ENCODE measurements at places on chromosomes 1 and 21. TPM values are rescaled to one million over a fixed set of nuclear protein-coding genes. Genes with fewer than 3 reads are reported as not detected.

ITPKB gene
- 166 TPM for total RNA-seq

KCNE2 gene
- total RNA-seq = not detected

FMO4 gene
- total RNA-seq = 1.5 TPM

BATF3 gene
- total RNA-seq = 0.34 TPM

ORC1 gene
- 1.2 TPM for total RNA-seq

LEMD1 gene
- total RNA-seq = not detected

NBPF10 gene
- 5.6 TPM for total RNA-seq

DMRTA2 gene
- total RNA-seq = not detected

DNA sequence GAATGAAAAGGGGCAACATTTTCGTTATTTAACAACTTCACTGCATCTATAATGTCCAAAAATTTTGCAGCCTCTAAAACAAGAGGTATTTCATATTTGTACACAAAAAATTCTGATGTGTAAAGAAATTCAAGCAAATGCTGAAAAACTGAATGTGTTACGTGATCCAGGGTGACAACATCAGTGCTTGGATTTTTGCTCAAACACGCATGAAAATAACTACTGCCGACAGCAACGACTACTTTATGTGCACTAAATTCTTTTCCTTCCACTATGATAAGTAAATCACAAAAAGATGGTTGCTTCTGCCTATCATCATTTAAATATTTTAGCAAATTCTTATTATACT, 53.4 kb upstream of the ASPM start:
- peaks cover 56% of the 10 kb centered on the region for H3K4me1 ChIP-seq
- DNase-seq = no peak
- H3K36me3 ChIP-seq = no peaks in the 10 kb centered on the region
- peak overlapping the region; percentile 97 for H3K4me3 ChIP-seq

DNA sequence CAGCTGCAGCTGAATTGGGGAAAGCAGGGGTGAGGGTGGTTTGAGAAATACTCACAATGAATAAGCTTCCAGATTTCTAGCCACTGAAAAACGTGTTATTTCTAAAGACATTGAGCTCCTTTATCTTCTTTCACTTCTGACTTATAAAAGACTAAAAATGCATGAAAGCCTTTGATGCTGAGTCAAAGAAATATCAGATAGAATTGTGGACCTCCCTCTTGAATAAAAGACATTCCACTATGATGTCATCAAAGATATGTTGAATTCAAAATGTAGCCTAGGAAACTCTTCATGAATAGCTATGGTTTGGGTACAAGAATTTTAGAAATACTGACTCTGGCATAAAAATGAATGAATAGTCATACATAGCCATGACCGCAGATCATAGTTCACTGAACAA, 44.7 kb upstream of the COL24A1 start:
- no peak overlapping the region for H3K4me3 ChIP-seq
- no peak overlapping the region for H3K27ac ChIP-seq
- no peak for DNase-seq
- no peaks in the 10 kb centered on the region for H3K4me1 ChIP-seq

- no peaks in the 10 kb centered on the region for H3K36me3 ChIP-seq
- no peak overlapping the region for H3K4me3 ChIP-seq
- H3K4me1 ChIP-seq = peaks cover 3% of the 10 kb centered on the region
- DNase-seq = no peak
These were observed 14.3 kb upstream of the SKI start for GRCh38 chr1:2213576-2214505.

- H3K27ac ChIP-seq = no peak overlapping the region
- H3K4me1 ChIP-seq = peaks cover 16% of the 10 kb centered on the region
- DNase-seq = no peak
- H3K36me3 ChIP-seq = no peaks in the 10 kb centered on the region
These were observed 101.7 kb downstream of the ADSS2 start for GRCh38 chr1:244350027-244350426.

DNA sequence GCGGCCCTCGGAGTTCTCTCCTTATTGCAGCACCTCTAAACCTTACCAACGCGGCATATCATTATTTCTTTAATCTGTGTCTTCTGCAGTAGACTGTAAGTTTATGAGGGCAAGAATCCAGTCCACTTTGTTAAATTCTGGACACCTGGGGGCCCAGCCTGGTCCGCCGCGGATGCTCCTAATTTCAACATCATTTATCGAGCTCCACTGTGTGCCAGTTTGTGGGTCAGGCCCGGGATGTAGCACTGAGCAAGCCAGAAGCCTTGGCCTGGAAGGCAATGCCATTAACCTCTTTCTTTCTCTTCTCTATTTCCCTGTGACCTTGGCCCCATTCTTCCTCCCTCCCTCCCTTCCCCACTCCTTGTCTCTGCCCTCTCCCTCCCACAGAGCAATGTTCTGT, 70.6 kb upstream of the CACNA1E start:
- peaks cover 5% of the 10 kb centered on the region for H3K27me3 ChIP-seq
- H3K4me1 ChIP-seq = no peaks in the 10 kb centered on the region
- H3K36me3 ChIP-seq = peaks cover 2% of the 10 kb centered on the region

GRCh38 chr1:45216861-45217260, 10.5 kb upstream of the ZSWIM5 start:
- H3K4me1 ChIP-seq = no peaks in the 10 kb centered on the region
- no peak for DNase-seq
- H3K36me3 ChIP-seq = peaks cover 2% of the 10 kb centered on the region
- no peak overlapping the region for H3K27ac ChIP-seq

DNA sequence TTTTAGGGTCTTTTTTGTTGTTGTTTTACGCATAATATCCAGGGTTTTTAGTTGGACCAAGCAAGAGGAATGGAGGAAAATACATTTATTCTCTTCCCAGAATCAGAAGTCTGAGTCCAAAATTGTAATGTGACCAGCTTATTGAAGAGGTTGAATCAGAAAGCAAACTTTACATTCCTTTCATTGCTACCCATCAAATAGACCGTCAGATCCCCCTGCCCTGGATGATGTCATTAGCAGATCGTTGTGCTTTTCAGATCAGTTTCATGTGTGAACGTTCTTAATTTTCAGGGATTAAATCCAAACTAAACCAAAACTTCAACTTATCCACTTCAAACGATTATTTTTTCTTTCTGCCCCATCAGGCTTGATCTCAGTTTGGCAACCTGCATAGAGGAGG, 85.7 kb upstream of the NGF start:
- no peaks in the 10 kb centered on the region for H3K36me3 ChIP-seq
- peaks cover 22% of the 10 kb centered on the region for H3K27me3 ChIP-seq

DNA sequence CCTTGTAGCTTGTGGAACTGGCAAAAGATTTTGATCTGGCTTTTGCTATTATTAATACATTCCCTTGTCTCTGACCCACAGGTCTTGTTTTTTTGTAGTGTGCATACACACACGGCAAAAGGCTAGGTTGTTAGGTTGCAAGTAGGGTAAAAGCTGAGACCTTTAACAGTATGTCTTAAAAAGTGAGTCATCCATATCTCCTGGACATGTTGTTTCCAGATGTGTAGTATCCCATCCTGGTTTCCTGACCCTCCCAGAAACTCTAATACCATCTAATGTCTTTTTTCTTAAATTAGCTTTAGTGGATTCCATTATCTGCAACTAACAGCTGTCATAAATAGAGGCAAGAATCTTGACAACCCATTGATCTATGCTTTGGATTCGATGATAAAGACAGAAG, 14.7 kb downstream of the OVGP1 start:
- H3K27ac ChIP-seq = no peak overlapping the region
- peaks cover 2% of the 10 kb centered on the region for H3K36me3 ChIP-seq
- no peak overlapping the region for H3K4me3 ChIP-seq
- H3K4me1 ChIP-seq = peaks cover 3% of the 10 kb centered on the region
- no peak for DNase-seq

DNA sequence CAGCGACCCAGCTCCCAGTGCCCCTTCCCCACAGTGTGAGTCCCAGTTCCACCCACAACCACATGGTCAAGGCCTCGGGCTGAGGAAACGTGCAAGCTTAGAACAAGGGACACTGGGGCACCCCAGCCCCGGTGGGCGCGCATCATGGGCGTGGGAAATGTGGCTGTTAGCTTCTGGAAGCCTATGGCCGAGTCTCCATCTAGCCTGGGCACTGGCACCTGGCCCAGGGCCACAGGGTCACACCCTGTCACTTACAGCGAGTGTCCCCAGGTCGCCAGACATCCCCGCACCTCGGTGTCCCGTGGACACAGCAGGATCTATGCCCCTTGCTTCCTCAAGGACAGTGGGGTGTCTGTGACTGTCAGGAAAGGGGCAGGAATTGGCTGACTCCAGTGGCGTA, 37.0 kb upstream of the COL6A1 start:
- H3K36me3 ChIP-seq = no peaks in the 10 kb centered on the region
- no peak overlapping the region for H3K4me3 ChIP-seq
- H3K4me1 ChIP-seq = peaks cover 3% of the 10 kb centered on the region
- H3K27ac ChIP-seq = no peak overlapping the region

DNA sequence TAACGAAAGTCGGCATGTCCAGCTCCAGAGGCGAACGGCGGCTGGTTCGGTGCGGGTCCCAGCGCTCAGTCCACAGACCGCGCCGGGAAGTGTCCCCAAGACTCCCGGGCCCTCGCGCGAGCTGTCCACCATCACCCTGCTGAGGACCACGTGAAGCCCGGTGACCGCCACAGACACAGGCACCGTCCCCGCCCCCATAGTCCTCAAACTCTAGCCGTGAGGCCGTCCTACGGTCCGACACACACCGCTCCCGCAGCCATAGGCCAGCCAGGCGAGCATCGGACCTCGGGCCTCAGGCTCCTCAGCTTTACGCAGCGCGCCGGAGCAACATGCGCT, 535 bp downstream of the SETD4 start:
- H3K4me3 ChIP-seq = peak overlapping the region; percentile 93
- H3K27me3 ChIP-seq = peaks cover 10% of the 10 kb centered on the region

GRCh38 chr1:157234705-157235273, 96.6 kb upstream of the ETV3 start:
- H3K4me1 ChIP-seq = peaks cover 2% of the 10 kb centered on the region
- peaks cover 42% of the 10 kb centered on the region for H3K27me3 ChIP-seq
- H3K4me3 ChIP-seq = no peak overlapping the region
- DNase-seq = no peak

- peak overlapping the region; percentile 46 for H3K27ac ChIP-seq
- no peak overlapping the region for H3K4me3 ChIP-seq
- peaks cover 18% of the 10 kb centered on the region for H3K36me3 ChIP-seq
These were observed 9.3 kb downstream of the LEPR start for GRCh38 chr1:65429806-65430205.
